ENCODE measurements at places on chromosomes 4 and X. TPM values are rescaled to one million over a fixed set of nuclear protein-coding genes. Genes with fewer than 3 reads are reported as not detected.

DNA sequence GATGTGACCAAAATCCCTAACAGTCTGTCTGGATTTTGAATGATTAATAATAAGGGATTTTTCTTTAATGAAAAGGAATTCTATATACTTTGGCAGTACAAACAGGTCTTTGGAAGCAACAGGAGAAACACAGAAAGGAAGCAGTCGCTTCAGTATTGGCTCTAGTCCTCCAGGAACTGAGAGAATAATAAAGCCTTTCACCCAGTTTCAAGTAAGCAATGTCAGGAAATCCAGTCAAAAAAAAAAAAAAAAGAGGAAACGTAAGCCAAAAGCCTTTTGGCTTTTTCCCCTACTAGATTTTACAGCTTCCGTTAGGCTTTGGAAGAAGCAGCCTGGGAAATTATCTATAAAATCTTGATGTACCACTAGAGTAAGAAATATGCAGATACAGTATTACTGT lies 61.7 kb upstream of the HDAC8 start:
- peak; percentile 31 for DNase-seq

DNA sequence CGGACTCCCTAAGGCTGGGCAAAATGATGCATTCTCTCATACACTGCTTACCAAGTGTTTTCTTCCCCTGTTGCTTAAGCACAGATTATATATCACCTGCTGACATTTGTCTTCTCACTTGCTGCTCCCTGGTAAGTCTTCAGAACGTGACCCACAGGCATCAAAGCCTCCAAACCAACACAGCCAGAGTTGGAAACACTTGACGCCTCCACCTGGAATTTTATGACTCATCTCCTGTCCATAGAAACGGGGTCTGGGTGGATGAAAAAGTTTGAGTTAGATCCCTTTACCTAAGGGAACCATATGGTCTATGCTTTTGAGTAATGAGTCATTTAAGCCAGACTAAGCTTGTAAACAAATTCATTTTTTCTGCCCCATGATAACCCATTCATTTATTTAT lies 251.6 kb downstream of the USP46 start:
- DNase-seq: no peak

GRCh38 chr4:150518559-150518958 lies 63.4 kb upstream of the MAB21L2 start:
- DNase-seq: no peak

DNA sequence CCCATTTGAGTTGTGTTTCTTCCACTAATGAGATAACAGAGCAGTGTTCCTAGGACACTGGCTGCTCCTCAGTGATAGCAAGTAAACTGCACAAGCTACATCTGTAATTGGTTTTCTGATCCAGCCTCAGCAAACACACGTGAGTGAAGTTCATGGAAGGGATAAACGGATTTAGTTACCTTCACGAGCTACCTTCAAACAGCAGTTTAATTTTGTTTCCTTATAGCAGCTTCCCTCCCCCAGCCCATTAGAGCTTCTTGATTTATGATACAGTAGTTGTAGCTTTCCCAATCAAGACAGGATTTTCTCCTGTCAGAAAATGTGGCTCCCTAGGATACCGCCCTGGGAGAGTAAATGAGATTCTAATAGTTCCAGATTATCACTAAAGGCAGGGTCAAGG lies 634.2 kb upstream of the FAT1 start:
- DNase-seq: no peak

DNA sequence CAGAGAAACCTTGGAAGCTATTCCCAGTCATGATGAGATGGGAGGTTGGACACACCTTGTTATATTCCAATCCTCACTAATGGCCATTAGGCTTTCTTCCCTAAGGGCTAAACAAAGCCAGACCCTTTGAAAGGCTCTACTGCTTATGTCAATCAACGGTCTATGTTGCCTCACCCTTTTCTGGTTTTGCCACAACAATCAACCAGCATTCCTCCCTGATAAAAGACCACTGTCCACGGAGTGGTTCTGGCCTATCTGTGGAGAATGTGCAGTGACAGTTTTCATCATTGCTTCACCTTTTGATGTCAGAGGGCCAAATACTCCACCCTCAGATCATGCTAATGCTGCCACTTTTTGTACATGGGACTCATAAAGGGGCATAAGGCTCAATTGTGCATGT lies 913.4 kb downstream of the RPA4 start:
- no peak for DNase-seq

TLL1 gene
- not detected for polyA plus RNA-seq

LNX1 gene
- not detected for polyA plus RNA-seq
